ENCODE measurements at places on chromosomes 11 and 22.
A peak's percentile ranks its signal among the peaks of the same experiment; 100 is the strongest.

- no peak for DNase-seq
These were observed 683.3 kb downstream of the LUZP2 start for GRCh38 chr11:25180187-25180586.

- no peak for DNase-seq
These were observed 52.4 kb downstream of the TRIOBP start for GRCh38 chr22:37749226-37749625.

DNA sequence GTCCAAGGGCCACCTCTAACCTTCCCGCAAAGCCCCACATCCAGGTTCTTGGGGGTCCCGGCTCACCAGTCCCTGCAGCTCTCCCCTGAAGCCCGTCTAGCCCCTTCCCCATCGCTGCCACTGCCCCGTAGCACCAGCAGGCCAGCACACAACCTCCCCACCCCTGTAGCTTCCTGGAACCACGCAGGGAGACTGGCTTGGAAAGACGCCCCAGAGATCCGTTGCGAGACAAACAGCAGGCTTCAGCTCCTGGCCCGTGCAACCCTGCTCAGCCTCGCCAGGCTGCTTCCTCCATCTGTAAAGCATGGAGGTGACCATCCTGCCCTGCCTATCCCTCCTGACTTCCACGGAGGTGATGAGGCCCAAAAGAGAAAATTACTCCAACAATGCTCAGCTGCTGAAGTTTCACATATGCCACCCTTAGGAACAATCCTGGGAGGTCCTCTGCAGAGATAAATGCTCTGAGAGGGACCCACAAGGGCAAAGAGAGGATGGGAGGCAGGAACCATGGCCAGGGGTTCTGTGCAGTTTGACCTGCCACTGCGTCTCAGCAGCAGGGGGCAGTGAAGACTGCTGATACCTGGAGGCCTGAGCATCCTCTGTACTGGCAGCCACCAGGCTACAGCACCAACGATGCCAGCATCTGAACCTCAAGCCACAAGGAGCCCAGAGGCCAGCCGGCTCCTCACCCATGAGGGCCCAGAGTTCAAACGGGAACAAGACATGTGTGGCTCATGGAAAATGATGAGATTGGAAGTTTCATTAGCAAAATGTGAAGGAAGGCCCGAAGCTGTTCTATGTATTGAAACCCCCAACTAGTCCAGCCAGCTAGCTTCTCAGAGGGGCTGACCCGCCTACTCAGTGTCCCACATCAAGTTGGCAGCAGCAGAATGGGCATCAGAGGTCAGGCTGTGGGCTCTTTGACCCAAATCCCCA is 16.1 kb downstream of the DGCR2 start:
- peak; percentile 26 for DNase-seq

DNA sequence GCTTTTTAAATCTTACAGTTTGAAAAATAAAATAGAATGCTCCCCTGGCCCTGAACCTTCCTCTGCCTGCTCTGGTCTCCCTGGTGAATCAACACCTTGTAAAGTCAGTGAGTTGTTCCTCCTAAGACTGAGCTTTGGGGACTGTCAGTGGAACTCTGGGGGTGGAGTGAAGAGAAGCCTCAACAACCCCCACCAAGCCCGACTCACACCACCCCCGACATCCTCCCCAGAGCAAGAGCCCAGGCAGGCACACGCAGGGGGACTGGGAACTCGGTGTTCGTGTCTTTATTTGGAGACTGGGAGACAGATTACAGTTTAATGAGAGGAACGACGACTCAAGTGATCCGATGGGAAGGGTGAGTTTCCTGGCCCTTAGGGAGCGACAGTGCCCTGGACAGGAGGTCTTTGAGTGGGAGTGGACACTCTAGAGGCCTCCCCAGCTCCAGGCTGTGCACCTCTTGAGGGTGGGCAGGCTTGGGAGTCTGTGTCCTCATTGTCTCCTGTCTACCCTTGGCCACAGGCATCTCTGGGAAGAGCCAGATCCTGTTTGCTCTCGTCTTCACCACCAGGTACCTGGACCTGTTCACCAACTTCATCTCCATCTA is 6.2 kb downstream of the KDELR3 start:
- no peak for DNase-seq

DNA sequence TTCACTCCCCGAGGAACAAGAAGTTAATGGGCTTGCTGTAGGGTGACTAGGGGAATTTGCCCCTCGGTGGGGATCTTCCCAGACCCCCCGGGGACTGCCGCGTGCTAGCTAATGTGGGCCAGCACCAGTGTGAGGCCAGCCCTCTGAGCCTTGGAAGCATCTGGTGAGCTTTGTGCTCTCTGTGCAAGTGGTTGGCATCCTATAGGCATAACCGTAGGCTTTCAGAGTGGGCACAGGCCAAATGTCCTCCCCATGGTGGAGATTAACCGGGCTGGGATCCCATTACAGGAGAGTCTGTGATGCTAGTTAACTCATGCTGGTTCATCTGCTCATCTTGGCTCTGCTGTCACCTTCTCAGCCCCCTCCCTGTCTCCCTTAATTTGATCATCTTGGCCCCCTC is 125.7 kb downstream of the TRIM29 start:
- no peak for DNase-seq

DNA sequence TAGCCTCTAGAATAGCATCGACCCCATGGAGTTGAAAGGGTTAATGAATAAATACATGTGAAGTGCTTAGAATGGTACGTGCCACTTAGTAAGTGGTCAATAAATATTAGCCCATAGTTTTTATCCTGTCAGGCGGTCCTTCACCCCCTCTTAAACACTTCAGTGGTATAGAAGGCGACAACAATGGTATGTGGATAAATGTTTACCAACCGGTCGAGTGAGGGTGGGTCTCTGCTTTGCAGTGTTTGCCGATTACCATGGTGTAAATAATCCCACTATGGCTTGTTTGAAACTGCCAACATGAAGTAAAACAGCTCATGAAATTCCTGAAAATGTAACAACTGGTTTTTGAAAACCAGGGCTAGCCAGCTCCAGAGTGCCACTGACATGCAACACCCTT is 541.2 kb downstream of the BUD13 start:
- no peak for DNase-seq

GRCh38 chr22:27385261-27385998 is 416.1 kb downstream of the MN1 start:
- DNase-seq = no peak

GRCh38 chr22:19998232-19998951 is 18.2 kb downstream of the ARVCF start:
- no peak for DNase-seq

DNA sequence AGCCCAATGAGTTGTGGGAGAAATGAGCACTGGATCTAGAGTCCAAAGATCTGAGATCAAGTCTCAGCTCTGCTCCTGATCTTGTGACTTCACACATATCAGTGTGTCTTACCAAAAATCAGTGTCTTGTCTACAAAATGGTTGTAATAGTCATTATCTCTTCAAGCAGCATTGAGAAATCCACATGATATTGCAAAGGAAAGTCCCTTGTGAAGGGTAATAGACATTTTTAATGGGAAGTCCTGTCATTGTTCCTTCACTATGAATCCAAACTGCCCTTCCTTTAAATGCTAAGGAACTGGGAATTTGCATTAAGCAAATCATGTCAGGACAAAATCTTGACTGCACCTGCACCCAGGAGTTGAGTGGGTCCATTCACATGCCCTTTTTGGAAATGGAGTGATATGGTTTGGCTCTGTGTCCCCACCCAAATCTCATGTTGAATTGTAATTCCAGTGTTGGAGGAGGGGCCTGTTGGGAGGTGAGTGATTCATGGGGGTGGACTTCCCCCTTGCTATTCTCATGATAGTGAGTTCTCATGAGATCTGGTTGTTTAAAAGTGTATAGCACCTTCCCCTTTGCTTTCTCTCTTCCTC is 51.1 kb downstream of the COMMD9 start:
- DNase-seq = no peak

DNA sequence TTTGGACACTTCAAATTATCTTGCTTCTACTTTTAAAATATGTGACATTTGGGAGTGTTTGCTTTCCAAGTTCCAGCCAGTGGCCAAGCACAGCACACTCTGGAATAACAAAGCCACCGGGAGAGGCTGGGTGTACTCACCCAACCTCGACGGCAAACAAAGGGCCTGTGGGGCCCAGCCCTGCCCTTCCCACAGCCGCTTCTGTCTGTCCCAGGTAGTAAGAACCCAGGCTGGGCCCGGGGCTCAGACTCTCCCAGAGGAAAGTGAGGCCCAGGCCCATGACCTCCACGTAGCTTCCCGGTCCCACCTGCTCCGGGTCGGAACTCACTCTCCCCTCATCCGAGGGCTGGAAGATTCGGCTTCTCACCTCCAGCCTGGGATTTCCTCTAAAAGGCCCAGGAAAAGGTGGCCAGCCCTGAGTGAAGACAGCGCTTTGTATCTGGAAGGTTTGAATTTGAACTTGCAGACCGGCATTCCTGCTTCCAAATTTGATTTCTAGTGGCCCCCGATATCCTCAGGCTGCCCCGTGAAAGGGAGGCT is 93.5 kb downstream of the CELSR1 start:
- DNase-seq = no peak

DNA sequence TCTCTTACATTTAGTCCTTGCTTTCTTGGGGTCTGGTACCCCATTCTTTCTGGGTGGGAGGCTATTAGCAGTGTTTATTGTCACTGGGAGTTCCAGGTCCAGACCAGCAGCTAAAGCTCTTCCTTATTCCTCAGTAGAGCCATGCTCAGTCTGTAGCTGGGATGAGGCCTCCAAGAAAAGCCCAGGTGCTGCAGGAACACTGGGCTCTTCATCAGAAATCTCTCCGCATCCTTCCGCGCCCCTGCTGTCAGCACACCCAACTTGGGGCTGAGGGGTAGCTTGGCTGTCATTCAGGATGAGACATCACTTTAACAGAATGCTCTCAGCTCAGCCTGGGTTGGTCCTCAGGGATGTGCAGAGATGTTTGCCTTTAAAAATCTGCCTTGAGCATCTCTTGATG is 97.5 kb downstream of the GRAMD1B start:
- no peak for DNase-seq

DNA sequence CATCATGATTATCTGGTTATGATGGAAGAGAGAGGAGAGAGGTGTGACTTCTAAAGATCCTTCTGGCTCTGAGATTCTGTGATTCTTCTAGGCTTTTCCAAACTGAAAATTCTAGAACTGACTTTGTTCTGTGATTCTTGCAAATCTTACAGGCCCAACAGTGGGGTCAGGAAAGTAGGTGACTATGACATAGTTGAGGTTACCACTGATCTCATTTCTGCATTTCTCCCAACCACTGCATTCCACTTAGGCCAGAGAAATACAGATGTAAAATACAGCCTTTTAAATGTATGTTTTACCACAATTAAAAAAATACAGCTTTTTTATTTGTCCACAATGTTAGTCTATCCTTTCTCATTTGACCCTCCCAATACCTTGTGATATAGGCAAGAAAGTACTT is 83.7 kb downstream of the STIM1 start:
- no peak for DNase-seq

DNA sequence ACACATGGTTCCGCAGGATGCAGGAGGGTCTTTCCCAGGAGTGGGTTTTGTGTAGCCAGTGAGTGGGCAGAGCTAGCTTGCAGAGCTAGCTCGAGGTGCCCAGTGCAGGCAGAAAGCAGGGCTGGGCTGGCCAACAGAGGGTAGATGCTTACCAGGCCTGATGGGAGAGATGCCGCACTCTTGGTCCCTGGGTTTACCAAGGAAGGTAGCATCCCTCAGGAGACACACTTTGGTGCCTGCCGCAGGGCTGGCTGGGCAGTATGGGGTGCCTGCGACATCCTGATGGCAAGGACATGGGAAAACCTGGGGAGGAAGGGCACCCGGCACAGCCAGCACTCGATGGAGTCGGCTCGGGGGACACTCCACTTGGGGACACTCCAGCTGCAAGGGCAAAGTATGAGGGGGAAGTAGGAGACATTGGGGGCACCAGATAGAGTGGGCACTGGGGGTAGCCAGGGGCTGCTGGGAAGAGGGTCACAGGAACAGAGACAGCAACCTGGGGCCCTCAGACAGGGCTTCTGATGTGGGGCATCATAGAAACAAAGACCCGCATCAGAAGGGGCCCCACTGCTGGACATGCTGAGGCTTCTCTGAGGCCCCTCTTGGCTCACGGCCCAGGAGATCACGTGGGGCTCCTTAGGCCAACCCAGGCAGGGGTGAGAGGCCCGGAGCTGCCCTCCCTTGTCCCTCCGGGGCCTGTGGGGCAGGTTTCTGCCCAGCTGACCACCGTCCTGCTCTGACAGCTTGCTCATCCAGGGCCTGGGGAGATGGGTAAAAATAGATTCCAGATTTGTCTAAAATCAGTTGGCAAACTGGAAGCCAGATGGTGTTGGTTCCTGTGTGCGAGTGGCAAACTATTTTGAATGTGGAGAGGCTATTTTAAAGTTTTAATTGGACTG is 89.8 kb downstream of the MORC2 start:
- no peak for DNase-seq

DNA sequence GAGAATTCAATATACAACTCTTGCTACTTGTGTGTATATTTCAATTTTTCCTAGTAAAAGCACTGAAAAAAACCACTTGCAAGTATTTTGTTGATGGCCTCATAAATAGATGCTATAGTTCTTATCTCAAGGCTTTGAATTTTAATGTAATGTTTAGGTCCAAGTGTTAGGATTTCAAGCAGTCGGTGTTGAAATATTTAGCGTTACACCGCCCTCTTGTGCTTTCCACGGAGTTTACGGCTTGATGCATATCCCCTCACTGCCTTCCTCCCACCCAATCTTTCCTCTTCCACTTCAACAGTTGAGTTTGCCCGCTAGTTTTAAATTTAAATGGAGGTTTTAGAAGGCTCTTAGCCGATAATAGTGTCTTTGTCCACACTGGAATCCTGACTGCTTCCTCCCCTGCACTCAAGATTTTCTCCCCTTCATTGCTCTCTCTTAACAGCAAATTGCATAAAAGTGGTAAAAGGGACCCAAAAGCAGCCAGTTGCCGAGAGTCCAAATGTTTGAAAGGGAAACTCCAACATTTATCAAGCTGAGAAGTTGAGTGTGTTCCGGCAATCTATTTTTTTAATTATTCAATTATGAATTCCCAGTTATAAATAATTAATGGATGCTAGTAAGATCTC is 25.9 kb upstream of the HTATIP2 start:
- no peak for DNase-seq

DNA sequence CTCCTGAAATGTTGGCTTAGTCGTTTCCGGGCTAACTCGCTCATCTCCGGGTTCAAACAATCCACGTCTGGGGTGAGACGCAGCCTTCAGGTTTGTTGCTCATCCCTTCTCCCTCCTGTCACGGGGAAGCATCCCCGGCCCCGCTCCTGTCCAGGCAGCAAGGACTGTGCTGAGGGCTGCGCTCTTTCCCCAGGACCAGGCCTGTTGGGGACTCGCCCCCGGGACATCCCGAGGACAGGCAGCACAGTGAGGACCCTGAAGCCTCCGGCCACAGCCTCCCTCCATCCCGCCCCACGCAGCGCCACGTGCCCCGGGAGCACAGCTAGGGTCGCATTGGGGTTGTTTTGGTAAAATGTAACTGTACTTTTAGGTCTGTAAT is 252.0 kb downstream of the BRD1 start:
- DNase-seq = no peak

All from activated CD8-positive, alpha-beta memory T cell treated with anti-CD3 and anti-CD28 coated beads for 1 hour (primary cell).